ENCODE measurements at places on chromosomes 13 and 19. TPM values are rescaled to one million over a fixed set of nuclear protein-coding genes. Genes with fewer than 3 reads are reported as not detected.

DNA sequence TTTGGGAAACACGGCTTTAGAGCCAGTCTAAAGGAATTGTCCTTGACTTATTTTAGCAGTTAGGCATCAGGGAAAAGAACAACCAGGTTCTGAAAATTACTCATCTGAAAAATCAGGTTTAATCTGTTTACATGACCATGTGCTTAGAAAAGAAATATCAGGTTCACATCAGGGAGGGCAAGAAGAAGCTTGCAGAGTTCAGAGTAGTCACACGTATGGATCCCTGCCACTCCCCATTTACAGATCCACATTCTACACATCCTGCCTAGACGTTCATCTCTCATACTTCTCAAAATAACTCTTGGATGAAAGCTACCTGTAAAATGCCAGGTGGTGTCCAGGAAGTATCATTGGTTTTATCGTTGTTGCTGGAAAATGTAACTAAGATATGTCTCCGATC lies 14.0 kb upstream of the PHF11 start:
- H3K27ac ChIP-seq = no peak overlapping the region
- no peaks in the 10 kb centered on the region for H3K27me3 ChIP-seq
- no peaks in the 10 kb centered on the region for H3K4me1 ChIP-seq
- no peak for DNase-seq
- no peak overlapping the region for H3K4me3 ChIP-seq

The CDX2 gene
- not detected for total RNA-seq

- H3K4me3 ChIP-seq = no peak overlapping the region
- peak overlapping the region; percentile 62 for H3K27ac ChIP-seq
- H3K36me3 ChIP-seq = no peaks in the 10 kb centered on the region
- peak; percentile 92 for DNase-seq
Measured at GRCh38 chr19:54517483-54517882, 14.9 kb downstream of the LAIR2 start.

The CCDC97 gene
- total RNA-seq = 30.4 TPM

The RHPN2 gene
- total RNA-seq = 6.2 TPM

GRCh38 chr13:26980099-26981031 lies 191.2 kb downstream of the USP12 start:
- peaks cover 9% of the 10 kb centered on the region for H3K4me1 ChIP-seq
- H3K4me3 ChIP-seq = no peak overlapping the region
- DNase-seq = no peak

The KIR3DL1 gene
- total RNA-seq = not detected

GRCh38 chr19:42316223-42317211 lies 3.4 kb downstream of the TMEM145 start:
- no peaks in the 10 kb centered on the region for H3K36me3 ChIP-seq
- peaks cover 47% of the 10 kb centered on the region for H3K27me3 ChIP-seq
- no peak for DNase-seq
- H3K4me3 ChIP-seq = peak overlapping the region; percentile 59
- peaks cover 18% of the 10 kb centered on the region for H3K4me1 ChIP-seq

The CYP2A7 gene
- total RNA-seq = not detected

- peaks cover 3% of the 10 kb centered on the region for H3K27me3 ChIP-seq
- H3K36me3 ChIP-seq = peaks cover 6% of the 10 kb centered on the region
- H3K4me1 ChIP-seq = peaks cover 60% of the 10 kb centered on the region
- peak; percentile 84 for DNase-seq
- peak overlapping the region; percentile 90 for H3K27ac ChIP-seq
- H3K4me3 ChIP-seq = peak overlapping the region; percentile 99
Measured at GRCh38 chr19:18417250-18418028, 1.8 kb upstream of the SSBP4 start.

DNA sequence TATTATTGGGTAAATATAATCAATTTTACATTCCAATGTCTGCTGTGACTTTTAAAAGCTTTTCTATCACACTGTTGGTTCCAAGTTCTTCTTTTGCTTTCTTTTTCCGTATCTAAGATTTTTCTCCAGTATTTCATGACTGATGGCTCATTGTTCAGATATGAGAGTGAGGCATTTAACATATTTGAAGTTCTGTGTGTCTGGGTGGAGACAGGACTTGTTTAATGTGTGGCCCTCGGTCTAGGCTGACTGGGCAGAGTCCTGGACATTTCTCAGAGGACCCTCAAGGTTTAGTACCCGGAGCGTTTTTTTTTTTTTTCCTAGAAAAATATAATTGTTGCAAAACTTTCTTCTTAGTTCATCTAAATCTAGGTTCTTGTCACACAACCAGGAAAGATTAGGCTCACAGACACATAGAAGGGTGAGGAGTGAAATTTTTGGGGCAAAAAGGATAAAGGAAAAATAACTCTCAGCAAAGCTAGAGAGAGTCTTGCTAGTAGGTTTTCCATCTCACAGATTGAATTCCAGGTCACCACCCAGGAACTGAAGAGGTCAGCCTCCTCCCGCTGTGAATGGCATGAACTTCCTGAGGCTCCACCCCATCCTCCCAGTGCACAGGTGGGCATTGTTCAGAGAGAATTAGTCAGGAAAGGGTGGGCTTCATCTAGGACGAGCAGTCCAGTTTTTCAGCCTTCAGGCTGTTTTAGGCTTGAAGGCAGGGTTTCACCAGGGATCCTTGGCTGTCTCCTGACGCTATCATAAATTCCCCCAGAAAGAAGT lies 1002.4 kb upstream of the PCDH9 start:
- no peak for DNase-seq
- no peaks in the 10 kb centered on the region for H3K4me1 ChIP-seq

DNA sequence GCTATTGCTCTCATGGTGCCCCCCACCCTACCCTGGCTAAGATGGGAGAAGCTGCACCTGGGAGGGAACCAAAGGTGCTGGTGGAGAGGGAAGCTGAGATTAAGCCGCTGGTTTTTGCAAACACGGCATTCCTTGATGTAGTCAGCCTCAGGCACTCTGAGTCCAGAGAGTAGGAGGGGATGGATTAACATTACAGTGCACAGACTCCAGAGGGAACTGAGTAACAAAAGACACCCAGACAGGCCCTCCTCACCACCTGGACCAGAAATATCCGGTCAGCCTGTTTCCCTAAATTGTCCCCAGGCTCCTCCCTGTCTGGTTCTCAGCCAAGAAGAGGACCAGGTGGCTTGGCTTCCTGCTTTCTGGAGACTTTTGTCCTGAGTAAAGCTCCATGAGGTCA lies 28.9 kb upstream of the PABPC3 start:
- H3K27ac ChIP-seq = no peak overlapping the region
- no peaks in the 10 kb centered on the region for H3K36me3 ChIP-seq
- no peaks in the 10 kb centered on the region for H3K4me1 ChIP-seq
- peaks cover 26% of the 10 kb centered on the region for H3K27me3 ChIP-seq
- no peak overlapping the region for H3K4me3 ChIP-seq
- no peak for DNase-seq

DNA sequence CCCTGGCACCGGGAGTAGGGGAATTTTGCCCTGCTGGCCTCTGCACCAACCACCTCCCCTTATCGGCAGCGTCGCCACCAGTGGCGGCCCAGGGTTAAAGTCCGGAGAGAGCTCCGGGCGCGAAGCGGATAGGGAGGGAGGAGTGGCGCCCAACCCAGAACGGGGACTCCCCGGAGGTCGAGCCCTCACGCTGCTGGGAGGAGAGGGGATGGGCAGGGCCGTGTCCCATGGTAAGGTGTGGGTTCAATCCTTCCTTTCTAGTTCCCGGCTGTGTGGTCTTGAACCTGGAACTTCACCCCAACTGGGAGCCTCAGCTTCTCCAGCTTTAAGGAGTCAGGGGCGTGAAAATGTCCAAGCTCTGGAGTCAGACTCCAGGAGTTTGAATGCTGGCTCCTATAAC lies 23.3 kb upstream of the BCL3 start:
- DNase-seq = no peak
- peaks cover 2% of the 10 kb centered on the region for H3K27me3 ChIP-seq

- H3K36me3 ChIP-seq = no peaks in the 10 kb centered on the region
- H3K27ac ChIP-seq = no peak overlapping the region
- DNase-seq = no peak
- peaks cover 14% of the 10 kb centered on the region for H3K27me3 ChIP-seq
- H3K4me3 ChIP-seq = no peak overlapping the region
Measured at GRCh38 chr13:87667686-87668085, 3.5 kb upstream of the SLITRK5 start.

The ZNF563 gene
- total RNA-seq = 3.0 TPM

The CPAMD8 gene
- total RNA-seq = 0.33 TPM

The REEP6 gene
- 1.7 TPM for total RNA-seq

The CYP4F2 gene
- not detected for total RNA-seq

DNA sequence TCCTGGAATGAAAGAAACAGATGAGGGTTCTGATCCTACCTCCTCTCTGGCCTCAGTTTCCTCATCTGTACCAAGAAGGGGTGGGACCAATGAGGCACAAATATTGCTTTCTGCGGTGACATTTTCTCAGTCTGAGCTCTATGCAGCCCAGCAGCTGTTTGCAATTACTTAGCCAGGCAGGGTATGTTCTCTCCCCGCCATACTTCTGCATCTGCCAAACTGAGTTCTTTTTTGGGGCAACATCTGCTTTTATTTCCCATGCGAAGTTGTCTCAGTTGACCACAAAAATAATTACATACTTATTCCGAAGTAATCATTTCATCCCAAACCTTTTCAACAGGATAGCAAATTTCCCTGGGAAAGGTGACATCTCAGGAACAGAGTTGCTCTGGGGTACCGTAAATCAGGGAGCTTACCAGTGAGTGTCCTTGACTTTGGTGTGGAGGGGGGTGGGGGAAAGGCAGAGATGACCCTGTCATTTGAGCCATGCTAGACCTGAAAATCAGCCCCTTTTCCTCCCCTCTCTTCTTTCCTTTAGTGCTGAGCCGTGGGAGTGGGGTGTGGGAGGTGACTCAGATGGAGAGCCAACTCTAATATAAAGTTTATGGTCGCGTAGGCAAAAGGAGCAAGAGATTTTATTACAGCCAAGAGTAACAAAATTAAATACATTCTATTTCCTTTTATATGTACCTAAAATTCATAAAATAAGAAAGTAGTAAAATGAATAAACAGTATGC lies 165.7 kb upstream of the KL start:
- no peak overlapping the region for H3K27ac ChIP-seq
- DNase-seq = no peak
- no peaks in the 10 kb centered on the region for H3K36me3 ChIP-seq
- no peak overlapping the region for H3K4me3 ChIP-seq
- H3K4me1 ChIP-seq = peaks cover 6% of the 10 kb centered on the region

- H3K4me3 ChIP-seq = no peak overlapping the region
- DNase-seq = peak; percentile 85
- no peak overlapping the region for H3K27ac ChIP-seq
- peaks cover 16% of the 10 kb centered on the region for H3K27me3 ChIP-seq
- H3K36me3 ChIP-seq = no peaks in the 10 kb centered on the region
Measured at GRCh38 chr13:102580552-102581169, 16.1 kb upstream of the TPP2 start.

DNA sequence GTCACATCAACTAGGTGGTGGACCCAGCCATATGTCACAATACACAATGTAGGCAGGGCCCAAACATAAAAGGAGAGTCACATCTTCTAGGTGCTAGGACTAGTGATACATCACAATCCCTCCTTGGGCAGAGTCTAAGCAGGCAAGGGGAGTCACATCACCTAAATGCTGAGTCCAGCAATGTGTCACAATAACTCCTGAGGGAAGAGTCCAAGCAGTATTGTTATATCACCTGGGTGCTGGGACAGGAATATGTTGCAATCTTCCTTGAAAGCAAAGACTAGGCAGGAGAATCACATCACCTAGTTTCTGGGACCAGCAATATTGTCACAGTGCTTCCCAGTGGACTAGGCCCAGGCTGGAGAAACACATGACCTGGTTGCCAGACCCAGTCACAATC lies 29.4 kb upstream of the ZNF729 start:
- H3K27me3 ChIP-seq = no peaks in the 10 kb centered on the region

The ZNF627 gene
- total RNA-seq = 7.1 TPM

GRCh38 chr19:52197964-52198363 lies 8.1 kb downstream of the PPP2R1A start:
- H3K36me3 ChIP-seq = peaks cover 64% of the 10 kb centered on the region
- H3K27ac ChIP-seq = no peak overlapping the region
- DNase-seq = no peak
- no peak overlapping the region for H3K4me3 ChIP-seq
- peaks cover 13% of the 10 kb centered on the region for H3K4me1 ChIP-seq

GRCh38 chr19:32061315-32061714 lies 284.1 kb upstream of the ZNF507 start:
- no peaks in the 10 kb centered on the region for H3K27me3 ChIP-seq
- H3K27ac ChIP-seq = no peak overlapping the region
- no peaks in the 10 kb centered on the region for H3K4me1 ChIP-seq
- H3K36me3 ChIP-seq = no peaks in the 10 kb centered on the region
- DNase-seq = no peak
- no peak overlapping the region for H3K4me3 ChIP-seq

The THSD1 gene
- total RNA-seq = 0.14 TPM

DNA sequence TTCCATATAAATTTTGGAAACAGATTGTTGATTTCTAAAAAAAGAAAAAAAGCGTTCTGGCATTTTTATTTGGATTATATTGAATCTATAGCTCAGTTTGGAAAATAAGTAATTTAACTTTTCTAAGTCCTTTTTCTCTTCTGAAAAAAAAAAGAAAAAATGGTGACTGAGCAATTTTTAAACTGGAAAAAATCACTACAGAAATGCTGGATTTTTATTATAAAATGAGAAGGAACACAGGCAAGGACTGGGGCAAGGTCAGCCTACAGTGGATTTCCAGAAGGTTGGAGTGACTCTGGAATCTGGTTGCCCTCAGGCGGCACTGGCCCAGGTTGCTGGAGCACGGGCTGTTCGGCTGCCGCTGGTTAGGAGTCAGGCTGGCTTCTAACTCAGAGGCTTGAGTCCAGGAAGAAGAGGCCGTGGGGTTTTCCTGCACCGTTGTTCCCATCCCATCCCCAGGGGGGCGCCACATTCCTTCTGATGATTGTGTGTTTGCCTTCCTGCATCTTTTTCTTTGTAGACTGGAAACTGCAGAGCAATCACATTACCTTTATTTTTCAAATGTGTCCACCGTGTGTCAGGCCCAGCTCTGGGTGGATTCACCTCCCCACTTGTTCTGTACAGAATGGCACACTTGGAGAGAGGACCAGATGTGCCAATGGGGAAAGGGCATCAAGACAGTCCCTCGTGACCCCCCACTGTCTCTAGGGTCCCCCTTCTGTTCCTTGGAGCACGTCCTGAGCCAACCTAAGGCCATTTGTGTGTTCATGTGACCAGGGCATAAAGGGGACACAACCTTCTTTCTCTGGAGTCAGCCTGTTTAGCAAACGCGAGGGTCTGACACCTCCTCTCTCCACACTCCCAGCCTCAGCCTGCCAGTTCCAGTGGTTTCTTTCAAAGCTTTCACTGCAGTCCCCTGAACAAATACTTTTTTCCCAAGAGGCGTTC lies 44.5 kb upstream of the GTF3A start:
- H3K36me3 ChIP-seq = no peaks in the 10 kb centered on the region
- H3K4me1 ChIP-seq = peaks cover 3% of the 10 kb centered on the region
- DNase-seq = peak; percentile 88
- H3K27ac ChIP-seq = no peak overlapping the region
- no peak overlapping the region for H3K4me3 ChIP-seq

The NLRP11 gene
- not detected for total RNA-seq

- H3K27ac ChIP-seq = no peak overlapping the region
- peaks cover 6% of the 10 kb centered on the region for H3K27me3 ChIP-seq
- DNase-seq = no peak
Measured at GRCh38 chr19:39014037-39014436, 18.3 kb downstream of the FBXO27 start.

GRCh38 chr13:72230131-72230530 lies 363.1 kb upstream of the DACH1 start:
- DNase-seq = no peak
- no peak overlapping the region for H3K4me3 ChIP-seq
- no peaks in the 10 kb centered on the region for H3K4me1 ChIP-seq

The CA11 gene
- 12.5 TPM for total RNA-seq

Data from activated CD4-positive, alpha-beta T cell treated with anti-CD3 and anti-CD28 coated beads, Interleukin-2, amount 10 ng/mL, durations not matched to agents 24 days and 14 days (primary cell).